WTC11 (cell line): ENCODE measurements at places on chromosomes 5 and 9. TPM values are rescaled to one million over a fixed set of nuclear protein-coding genes. Genes with fewer than 3 reads are reported as not detected.

Gene MZB1
- 0.85 to 1.8 TPM (median 1.1 TPM) in 3 replicates for total RNA-seq

Gene GAS1
- total RNA-seq: 5.0 to 6.2 TPM (median 5.3 TPM) in 3 replicates

Gene PTGDS
- total RNA-seq: 2.2 to 4.0 TPM (median 2.9 TPM) in 3 replicates

Gene STING1
- total RNA-seq: 0.37 to 1.6 TPM (median 0.64 TPM) in 3 replicates

Gene PHF24
- 0.34 to 0.59 TPM (median 0.53 TPM) in 3 replicates for total RNA-seq

Gene TLX3
- 0.11 to 0.16 TPM in 2 of 3 replicates, not detected in the other for total RNA-seq

Gene FCN2
- not detected in 3 replicates for total RNA-seq

Gene UBE2QL1
- total RNA-seq: 0.46 to 0.50 TPM (median 0.46 TPM) in 3 replicates

Gene GFI1B
- total RNA-seq: 0.41 to 0.78 TPM (median 0.77 TPM) in 3 replicates

Gene CRHBP
- total RNA-seq: not detected in 3 replicates

Gene IGIP
- 1.2 to 1.7 TPM (median 1.5 TPM) in 3 replicates for total RNA-seq

Gene EQTN
- 0.66 to 1.4 TPM (median 0.81 TPM) in 3 replicates for total RNA-seq

Gene TPPP
- total RNA-seq: 1.8 to 2.1 TPM (median 1.8 TPM) in 3 replicates

Gene PTPRD
- total RNA-seq: 51.3 to 69.6 TPM (median 54.6 TPM) in 3 replicates

Gene RUFY1
- 32.3 to 34.0 TPM (median 32.7 TPM) in 3 replicates for total RNA-seq

Gene FOXD1
- total RNA-seq: 7.0 to 10.3 TPM (median 7.9 TPM) in 3 replicates

Gene TNFSF8
- total RNA-seq: 0.25 TPM in 1 of 3 replicates, not detected in the others

Gene STPG3
- total RNA-seq: 0.21 to 0.26 TPM in 2 of 3 replicates, not detected in the other

Gene AK8
- 0.27 to 0.50 TPM (median 0.48 TPM) in 3 replicates for total RNA-seq

Gene SLC45A2
- not detected in 3 replicates for total RNA-seq

Gene ANP32B
- 149 to 156 TPM (median 150 TPM) in 3 replicates for total RNA-seq

Gene RMRP
- 23,577 to 25,958 TPM (median 25,042 TPM) in 3 replicates for total RNA-seq

Gene NAIF1
- 11.9 to 13.4 TPM (median 12.4 TPM) in 3 replicates for total RNA-seq

Gene RRAGA
- total RNA-seq: 48.0 to 50.1 TPM (median 48.7 TPM) in 3 replicates

Gene CDX1
- 0.09 to 0.14 TPM (median 0.13 TPM) in 3 replicates for total RNA-seq

Gene ADAMTS6
- 2.6 to 3.5 TPM (median 2.8 TPM) in 3 replicates for total RNA-seq

Gene KIF4B
- total RNA-seq: 0.07 to 0.09 TPM in 2 of 3 replicates, not detected in the other

Gene SV2C
- total RNA-seq: 0.05 to 0.09 TPM (median 0.07 TPM) in 3 replicates

Gene CDKN2AIPNL
- 54.3 to 60.7 TPM (median 59.8 TPM) in 3 replicates for total RNA-seq

Gene SHISAL2B
- total RNA-seq: 11.1 to 15.2 TPM (median 14.8 TPM) in 3 replicates

Gene SPINK7
- not detected in 3 replicates for total RNA-seq

Gene SLC46A2
- total RNA-seq: 0.07 TPM in 1 of 3 replicates, not detected in the others

Gene NRG2
- 0.44 to 0.73 TPM (median 0.46 TPM) in 3 replicates for total RNA-seq

Gene CDC23
- 43.8 to 45.3 TPM (median 44.5 TPM) in 3 replicates for total RNA-seq

Gene URM1
- 52.0 to 67.9 TPM (median 54.3 TPM) in 3 replicates for total RNA-seq

Gene ANKH
- 16.9 to 19.6 TPM (median 18.6 TPM) in 3 replicates for total RNA-seq

Gene ELAVL2
- 22.8 to 35.9 TPM (median 26.7 TPM) in 3 replicates for total RNA-seq

Gene SLC22A4
- 0.34 to 0.50 TPM (median 0.35 TPM) in 3 replicates for total RNA-seq

Gene ODF2
- 29.3 to 31.9 TPM (median 29.9 TPM) in 3 replicates for total RNA-seq

Gene TMEM232
- total RNA-seq: 1.3 to 1.8 TPM (median 1.4 TPM) in 3 replicates

Gene INSL4
- not detected in 3 replicates for total RNA-seq

Gene RLN1
- 0.66 to 0.89 TPM (median 0.87 TPM) in 3 replicates for total RNA-seq
